Cardiac fibroblast (primary cell): ENCODE measurements at places on chromosomes 2 and 18.

GRCh38 chr2:222756951-222757650 is 85.6 kb downstream of the MOGAT1 start:
- DNase-seq, result peak; percentile 31

DNA sequence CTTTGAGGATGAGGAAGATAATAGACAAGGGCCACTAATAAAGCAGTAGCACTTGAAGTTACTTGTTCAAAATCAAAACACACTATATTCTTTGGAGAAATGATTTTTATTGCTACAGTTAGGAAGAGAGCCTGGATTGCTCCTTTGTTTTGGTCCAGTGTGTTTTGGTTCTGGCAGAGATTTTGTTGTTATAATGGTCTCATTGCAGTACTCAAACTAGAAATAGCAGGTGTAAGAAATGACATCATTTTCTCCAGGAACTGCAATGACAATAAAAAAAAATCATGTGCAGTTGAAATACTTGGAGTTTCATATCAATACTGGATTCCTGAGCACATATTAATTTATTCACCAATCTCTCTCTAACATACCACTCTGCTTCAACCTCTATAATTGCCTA is 490.3 kb downstream of the CCDC85A start:
- no peak for DNase-seq

GRCh38 chr2:9762164-9762563 is 81.1 kb upstream of the TAF1B start:
- DNase-seq, result no peak

DNA sequence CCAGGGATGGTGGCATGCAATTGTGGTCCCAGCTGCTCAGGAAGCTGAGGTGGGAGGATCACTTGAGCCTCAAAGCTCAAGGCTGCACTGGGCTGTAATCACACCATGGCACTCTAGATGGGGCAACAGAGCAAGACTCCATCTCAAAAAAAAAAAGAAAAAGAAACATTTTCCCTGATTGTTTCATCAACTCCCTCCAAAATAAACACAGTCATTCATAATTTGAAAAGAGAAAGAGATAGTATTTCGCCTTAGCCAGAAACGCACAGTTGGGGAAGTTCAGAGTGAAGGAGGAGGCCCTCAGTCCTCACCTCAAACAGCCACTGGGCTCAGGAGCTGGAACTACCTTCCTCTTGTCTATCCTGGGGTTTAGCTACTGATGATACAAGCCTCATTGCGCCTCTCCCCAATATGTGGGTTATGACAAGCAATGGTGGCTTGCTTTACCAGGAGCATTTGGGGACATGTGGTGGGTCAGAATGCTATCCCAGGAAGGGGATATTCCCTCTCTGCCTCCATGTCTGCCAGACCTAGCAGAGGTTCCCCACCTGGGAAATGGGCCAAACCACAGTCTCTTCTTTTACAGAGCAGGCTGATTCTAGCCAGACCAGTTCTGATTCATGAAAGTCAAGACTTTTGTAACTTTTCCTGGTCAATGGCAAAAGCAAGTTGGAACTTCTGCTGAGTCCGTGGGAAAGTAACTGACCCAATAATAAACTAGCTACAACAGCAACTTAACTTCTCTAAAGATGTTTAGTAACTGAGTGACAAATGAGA is 22.2 kb upstream of the TMEM87B start:
- peak; percentile 78 for DNase-seq

GRCh38 chr18:67919316-67919715 is 402.8 kb upstream of the DSEL start:
- no peak for DNase-seq
